ENCODE measurements at places on chromosomes 13 and 19.

GRCh38 chr13:31898378-31899071 lies 133.0 kb upstream of the FRY start:
- no peak for DNase-seq

- no peak for DNase-seq
Observed at GRCh38 chr19:27746691-27747380, 1466.1 kb downstream of the UQCRFS1 start.

DNA sequence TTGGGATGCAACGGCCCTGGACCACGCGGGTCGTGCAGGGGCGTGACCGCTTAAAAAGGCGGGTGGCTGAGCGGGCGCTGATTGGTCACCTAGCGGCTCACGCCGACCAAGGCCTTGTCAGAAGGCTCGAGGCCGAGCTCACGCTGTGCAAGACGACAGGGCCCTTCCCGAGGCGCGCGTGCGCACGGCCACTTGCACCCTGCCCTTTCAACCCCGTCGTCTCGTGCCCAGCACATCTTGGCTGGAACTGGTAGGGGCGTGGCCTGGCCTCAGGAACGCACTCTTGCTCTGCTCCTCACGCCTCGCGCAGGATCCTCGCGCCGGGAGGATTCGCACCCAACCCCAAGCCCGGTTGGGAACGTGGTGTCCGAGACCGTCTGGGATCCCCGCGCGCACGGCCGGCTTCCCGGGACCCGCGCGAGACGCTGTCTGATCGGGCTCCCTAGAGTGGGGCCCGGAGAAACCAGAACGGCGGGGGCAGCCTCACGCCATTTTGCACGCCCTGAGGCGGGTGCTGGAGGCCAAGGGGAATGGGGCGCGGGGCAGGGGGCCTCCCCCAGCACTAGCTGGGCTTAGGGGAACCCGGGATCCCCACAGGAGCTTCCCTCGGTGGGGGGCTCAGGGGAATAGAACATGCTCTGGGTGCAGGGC lies at the start of gene MEIOSIN:
Gene MEIOSIN, plus strand, starts transcription at position 280 of the 651 bp plus-strand sequence. CDS start 1,938 bp downstream, outside the sequence.
- no peak for DNase-seq

- DNase-seq, result no peak
Observed at GRCh38 chr13:66657165-66657881, 572.8 kb downstream of the PCDH9 start.

DNA sequence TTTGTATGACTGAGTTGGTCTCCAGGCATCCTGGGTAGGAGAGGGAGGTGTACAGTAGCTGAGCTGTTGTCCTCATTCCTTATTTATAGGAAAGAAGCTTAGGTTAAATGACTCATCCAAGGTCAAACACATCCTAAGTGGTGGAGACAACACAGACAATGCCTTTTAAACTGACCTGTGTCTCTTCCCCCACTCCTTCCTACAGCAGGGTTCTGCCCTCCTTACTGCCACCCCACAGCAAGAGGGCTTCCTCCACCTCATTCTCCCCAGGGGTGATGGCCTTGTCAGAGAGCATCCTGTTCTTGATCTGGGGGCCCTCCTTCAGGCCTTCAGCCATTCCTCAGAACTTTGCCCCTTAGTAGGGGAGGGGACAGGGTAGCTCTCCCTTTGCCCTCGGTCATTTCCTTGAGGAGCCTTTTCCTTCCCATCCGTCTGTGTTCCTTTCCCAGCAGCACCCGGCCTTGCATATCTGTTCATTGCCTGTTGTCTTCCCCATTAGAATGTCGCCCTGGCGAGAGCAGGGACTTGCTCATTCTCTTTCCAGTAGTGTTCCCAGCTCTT lies 48.2 kb upstream of the GPI start:
- DNase-seq, result no peak

- DNase-seq, result no peak
Observed at GRCh38 chr19:40089462-40089861, 1.3 kb downstream of the ZNF780A start.

GRCh38 chr13:36190771-36191170 lies 23.6 kb downstream of the SOHLH2 start:
- no peak for DNase-seq

DNA sequence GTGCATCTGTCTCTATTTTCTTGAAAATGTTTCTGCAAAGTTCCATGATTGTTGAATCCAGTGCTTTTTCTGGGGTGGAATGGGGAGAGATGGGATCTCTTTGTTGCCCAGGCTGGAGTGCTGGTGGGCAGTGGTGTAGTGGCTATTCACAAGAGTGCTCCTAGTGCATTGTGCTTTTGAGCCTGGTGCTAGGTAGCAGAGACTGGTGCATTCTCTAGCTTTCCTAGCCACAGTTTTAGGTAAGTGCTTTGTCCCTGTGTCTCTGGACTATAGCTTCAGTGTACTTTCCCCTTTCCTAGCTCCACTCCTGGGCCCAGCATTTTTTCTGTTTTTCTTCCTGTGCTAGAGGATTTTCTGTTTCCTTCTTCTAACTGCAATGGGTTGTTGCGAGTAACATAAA lies 825.6 kb downstream of the SLITRK6 start:
- DNase-seq, result no peak

GRCh38 chr13:95019886-95020285 lies 281.4 kb downstream of the ABCC4 start:
- DNase-seq, result no peak

- no peak for DNase-seq
Observed at GRCh38 chr13:25783601-25784024, 268.2 kb downstream of the SHISA2 start.

DNA sequence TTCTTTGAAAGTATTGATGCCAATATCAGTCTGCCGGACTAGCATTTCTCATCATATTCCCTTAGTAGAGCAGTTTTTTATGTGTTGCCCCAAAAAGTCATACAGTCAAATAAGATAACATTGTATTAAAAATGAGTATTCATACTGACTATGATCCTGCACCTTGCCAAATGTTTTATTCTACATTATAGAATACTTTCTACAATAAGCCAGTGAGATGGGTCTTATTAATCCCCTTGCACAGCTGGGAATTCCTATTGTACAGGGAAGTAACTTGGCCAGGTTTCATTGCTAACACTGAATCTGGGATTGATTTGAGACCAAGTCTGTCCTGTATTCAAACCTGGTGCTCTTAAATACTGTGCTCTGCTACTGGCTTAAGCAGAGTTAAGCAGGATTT lies 114.0 kb downstream of the KCTD12 start:
- DNase-seq, result no peak

DNA sequence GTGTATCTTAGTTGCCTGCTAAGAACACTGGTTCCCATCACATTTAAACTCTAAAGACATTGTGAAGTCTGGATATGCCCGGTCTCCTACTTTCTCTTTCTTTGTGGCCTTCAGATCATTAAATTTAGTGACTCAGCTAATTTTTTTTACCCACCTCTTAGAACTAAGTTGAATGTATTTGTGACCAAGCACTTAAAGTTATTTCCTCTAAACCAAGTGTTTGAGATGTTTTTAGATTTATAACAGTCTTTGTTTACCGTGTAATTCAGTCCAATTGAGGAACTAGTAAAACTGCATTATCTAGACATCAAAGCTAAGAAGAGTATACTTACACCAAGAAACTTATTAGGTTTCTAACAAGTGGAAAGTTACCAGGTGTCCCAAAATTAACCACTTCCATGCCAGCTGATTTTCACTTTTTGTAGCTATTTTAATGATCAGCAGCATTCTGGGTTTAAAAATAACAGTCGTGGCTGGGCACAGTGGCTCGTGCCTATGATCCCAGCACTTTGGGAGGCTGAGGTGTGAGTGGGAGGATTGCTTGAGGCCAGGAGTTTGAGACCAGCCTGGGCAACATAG lies 53.1 kb downstream of the ARHGAP35 start:
- DNase-seq, result no peak

- no peak for DNase-seq
Observed at GRCh38 chr13:93547886-93548285, 321.3 kb downstream of the GPC6 start.

GRCh38 chr19:13830114-13830740 lies 35.0 kb downstream of the ZSWIM4 start:
- DNase-seq, result no peak

- no peak for DNase-seq
Observed at GRCh38 chr13:113058988-113059850, 46.4 kb upstream of the F7 start.

DNA sequence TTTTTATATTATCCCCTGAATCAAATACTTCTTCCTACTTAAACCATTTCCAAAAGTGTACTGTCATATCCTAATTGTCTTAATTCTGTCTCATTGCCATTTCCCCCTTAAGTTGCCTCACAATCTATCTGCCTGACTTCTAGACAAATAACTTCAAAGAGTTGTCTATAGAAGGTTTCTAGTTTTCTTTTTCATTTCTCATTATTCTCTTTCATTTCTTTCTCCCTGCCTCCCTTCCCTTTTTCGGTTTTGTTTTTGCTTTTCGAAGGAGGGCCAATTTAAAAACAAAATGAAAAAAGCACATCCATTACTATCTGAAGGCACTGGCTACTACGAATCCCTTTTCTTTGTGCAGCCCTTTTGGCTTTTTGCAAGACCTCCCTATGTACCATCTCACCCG lies 367.2 kb downstream of the DNAJC15 start:
- no peak for DNase-seq

DNA sequence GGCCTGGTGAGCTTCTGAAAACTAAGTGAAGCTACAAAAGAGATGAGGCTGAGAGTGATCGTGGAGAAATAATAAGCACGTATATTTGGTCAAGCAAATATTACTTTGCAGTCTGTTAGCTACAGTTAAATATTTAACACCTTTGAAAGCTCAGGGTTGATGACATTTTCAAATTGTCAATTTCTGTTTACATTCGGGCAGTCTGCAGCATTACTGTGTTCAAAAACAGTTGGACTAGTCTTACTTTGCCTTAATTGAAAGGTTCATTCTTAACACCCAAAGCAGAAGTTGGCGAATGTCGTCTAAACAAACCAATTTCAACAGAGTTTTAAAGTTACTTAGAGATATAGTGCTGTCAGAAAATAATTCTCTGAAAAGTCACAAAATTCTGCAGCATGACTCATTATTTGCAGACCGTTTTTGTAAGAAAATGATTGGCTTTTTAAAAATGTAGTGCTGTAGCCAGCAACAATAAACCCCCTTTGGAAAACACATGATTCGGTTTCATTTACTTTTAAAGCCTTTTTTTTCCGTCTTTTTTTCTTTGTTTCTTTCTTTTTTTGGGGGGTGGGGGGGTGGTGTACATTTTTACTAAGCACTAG lies 549.0 kb downstream of the GPC6 start:
- no peak for DNase-seq

- no peak for DNase-seq
Observed at GRCh38 chr19:6014551-6015135, 36.7 kb upstream of the RANBP3 start.

DNA sequence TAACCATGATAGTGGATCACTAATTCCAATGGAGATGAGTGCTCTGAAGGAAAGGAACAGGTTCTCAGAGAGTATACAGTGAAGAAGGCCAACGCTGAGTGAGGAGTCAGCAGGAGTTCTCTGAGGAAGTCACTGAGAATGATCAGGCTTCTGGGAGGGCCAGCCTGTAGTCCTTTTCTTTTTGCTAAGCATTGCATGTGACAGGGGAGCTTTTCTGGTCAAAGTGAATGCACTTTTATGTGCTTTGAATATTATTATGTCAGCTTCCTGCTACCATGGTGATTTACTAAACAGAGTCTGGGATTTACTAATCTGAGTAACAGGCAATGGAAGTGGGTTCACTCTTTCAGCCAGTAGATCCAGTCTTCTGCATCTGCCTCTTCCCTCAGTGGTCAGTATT lies 81.1 kb upstream of the SERP2 start:
- no peak for DNase-seq

- no peak for DNase-seq
Observed at GRCh38 chr19:16202320-16203255, 4.9 kb downstream of the AP1M1 start.

GRCh38 chr19:29497686-29498436 lies 27.9 kb upstream of the VSTM2B start:
- DNase-seq, result no peak

DNA sequence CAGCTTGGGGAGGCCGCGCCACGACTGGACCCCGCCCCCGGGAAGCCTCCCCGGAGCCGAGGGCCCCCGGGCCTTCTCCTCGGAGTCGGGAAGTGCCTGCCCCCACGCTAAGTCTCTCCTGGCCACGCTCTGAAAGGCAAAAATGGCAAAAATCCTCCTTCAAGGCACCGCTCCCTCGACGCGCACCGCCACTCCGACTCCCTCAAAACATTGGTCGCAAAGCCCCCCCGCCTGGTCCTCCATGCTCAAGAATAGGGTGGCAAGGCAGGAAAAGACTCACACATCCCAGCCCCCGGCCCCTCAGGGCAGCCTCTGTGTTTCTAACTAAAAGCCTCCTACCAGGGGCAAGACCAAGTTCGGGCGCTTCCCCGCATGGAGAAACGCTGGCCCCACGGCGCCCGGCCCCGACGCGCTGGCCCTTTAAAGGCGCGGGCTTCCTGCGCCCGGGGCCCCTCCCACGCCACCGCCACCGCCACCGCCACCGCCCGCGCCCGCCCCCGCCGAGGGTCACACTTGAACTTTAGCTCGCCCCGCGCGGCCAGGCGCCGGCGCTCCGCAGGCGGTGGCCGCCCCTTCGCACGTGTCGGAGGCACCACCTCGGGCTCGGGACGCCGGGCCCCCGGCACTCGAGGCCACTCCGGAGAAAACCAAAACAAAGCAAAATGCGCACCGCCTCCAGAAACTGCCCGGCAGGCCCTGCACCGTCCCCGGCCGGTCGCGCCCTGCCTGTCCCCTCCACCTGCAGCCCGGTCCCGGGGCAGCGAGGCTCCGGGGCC lies 1.9 kb downstream of the FOXO1 start:
- DNase-seq, result peak; percentile 9

- no peak for DNase-seq
Observed at GRCh38 chr13:111058796-111059506, 56.2 kb upstream of the ARHGEF7 start.

DNA sequence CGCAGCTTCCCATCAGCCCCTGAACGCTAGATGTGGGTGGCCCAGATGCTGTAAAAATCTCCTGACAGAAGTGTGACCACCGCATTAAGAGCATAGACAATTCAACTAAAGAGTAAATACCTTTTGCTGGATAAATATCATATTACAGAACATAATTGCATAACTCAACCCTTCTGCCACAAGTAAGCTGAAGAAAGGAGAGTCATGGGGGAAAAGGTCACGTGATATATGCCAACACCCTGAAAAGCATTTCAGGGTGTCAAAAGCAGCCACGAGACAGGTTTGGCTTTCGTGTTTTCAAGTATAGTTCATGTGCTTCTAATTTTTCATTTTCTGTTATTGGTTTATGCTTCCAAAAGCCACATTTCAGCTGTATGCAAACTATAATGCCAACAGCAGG lies 71.3 kb downstream of the LHFPL6 start:
- DNase-seq, result no peak

DNA sequence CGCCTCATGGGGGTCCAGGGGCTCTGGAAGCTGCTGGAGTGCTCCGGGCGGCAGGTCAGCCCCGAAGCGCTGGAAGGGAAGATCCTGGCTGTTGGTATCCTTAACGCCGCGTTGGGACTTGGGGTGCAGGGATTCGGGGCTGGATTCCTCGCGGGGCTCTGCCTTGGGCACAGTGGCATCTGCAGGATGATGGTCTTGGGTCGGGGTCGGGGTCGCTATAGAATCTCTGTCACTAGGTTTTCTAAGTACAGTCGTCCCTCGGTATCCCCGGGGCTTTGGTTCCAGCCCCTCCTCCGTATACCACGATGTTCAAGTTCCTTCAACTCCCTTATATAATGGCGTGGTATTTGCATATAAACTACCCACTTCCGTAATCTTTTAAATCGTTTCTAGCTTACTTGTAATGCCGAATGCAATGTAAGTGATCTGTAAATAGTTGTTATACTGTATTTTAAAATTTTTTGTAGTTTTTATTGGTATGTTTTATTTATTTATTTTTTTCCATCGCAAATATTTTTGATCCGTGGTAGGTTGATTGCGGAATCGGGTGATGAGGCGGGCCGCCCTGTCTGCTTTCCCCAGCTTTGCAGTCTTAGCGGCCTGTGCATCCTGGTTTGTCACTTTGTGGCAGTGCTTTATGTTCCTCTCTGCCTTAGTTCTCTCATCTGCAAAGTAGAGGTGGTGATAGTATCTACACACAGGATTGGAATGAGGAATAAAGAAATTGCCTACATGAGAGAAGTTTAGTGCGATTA lies 606 bp downstream of the ERCC5 start:
- DNase-seq, result no peak
